ENCODE measurements at places on chromosomes 3 and 15. TPM values are rescaled to one million over a fixed set of nuclear protein-coding genes. Genes with fewer than 3 reads are reported as not detected.

The AMT gene
- total RNA-seq: 1.3 TPM

The DIS3L gene
- total RNA-seq: 31.5 TPM

The CD47 gene
- 38.3 TPM for total RNA-seq

The PHC3 gene
- 37.0 TPM for total RNA-seq
